ENCODE measurements at places on chromosomes 4 and X.

DNA sequence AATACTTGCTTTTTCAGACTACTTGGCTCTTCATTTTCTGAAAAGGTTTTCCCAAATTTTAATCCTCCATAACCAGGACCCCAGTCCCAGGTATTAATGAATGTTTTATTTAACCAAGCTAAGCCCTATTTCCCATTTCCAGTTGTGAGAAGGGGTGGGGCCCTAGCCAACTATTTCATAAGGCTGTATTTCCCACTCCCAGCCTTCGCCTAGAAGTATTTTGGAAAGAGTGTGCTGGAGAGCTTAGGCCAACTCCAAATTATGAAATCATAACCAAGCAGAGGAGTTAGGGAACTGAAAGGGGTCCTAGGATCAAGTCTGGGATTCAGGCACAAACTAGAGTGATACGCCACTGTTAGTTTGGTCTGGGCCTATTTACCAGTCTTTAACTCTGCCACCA is 148.4 kb upstream of the GPC4 start:
- H3K27ac ChIP-seq, result no peak overlapping the region
- no peak overlapping the region for H3K4me3 ChIP-seq
- DNase-seq, result no peak
- H3K4me1 ChIP-seq, result no peaks in the 10 kb centered on the region
- no peaks in the 10 kb centered on the region for H3K27me3 ChIP-seq

DNA sequence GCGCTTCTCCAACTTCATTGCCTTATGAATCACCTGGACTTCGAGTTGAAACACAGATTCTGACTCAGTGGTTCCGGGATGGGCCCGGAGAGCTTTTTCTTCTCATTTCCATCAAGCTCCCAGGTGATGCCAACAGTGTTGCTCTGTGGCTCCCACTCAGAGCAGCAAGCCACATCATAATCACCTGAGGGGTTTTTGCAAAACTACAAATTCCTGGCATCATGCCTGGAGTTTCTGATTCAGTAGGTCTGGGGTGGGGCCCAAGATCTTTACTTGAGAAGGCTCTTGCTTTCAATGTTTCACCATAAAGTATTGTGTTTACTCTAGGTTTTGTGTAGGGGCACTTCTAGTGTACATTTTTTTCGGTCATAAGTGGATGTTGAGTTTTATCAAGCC is 7.0 kb downstream of the MTM1 start:
- peaks cover 7% of the 10 kb centered on the region for H3K4me1 ChIP-seq
- no peaks in the 10 kb centered on the region for H3K27me3 ChIP-seq
- no peak for DNase-seq
- H3K4me3 ChIP-seq, result no peak overlapping the region
- H3K27ac ChIP-seq, result no peak overlapping the region
- H3K36me3 ChIP-seq, result no peaks in the 10 kb centered on the region

DNA sequence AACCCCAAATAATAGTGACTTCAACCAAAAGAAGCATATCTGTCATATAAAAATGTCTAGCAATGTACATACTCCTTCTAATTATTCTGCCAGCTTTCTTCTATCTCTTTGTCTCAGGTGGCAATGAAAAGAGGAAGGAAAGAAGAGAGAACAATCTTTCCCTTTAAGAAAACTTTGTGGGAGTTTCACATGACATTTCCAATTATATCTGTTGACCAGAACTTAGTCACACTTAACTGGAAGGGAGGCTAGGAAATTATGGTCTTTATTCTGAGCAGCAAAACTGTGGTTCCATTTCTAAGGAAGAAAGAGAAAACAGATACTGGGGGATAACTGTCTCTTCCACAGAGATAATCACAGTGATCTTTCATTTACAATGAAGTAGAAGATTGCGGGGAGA is 12.9 kb upstream of the MAOA start:
- no peaks in the 10 kb centered on the region for H3K4me1 ChIP-seq
- H3K27ac ChIP-seq, result no peak overlapping the region
- H3K4me3 ChIP-seq, result no peak overlapping the region
- H3K36me3 ChIP-seq, result no peaks in the 10 kb centered on the region

DNA sequence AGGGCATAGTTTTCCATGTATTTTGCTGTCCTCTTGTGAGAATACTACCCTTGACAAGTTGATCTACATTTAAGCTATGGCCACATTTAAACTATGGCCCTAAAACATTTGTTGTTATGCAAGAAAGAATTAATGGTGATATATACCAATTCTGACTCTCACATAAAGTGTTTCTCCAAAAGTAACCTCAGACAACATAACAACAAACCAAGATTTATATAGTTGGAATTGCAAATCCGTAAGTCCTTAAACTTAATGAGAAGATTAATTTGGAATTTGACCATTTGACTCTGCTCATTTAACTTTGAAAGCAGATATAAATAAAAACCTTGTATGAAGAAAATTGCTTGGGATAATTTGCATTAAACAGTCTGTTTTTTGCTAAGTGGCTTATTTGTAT is 38.9 kb downstream of the RUFY3 start:
- H3K4me1 ChIP-seq, result no peaks in the 10 kb centered on the region
- no peak overlapping the region for H3K4me3 ChIP-seq
- DNase-seq, result no peak
- H3K27me3 ChIP-seq, result no peaks in the 10 kb centered on the region
- no peak overlapping the region for H3K27ac ChIP-seq
- no peaks in the 10 kb centered on the region for H3K36me3 ChIP-seq

- H3K4me1 ChIP-seq, result no peaks in the 10 kb centered on the region
- no peak overlapping the region for H3K4me3 ChIP-seq
- no peaks in the 10 kb centered on the region for H3K36me3 ChIP-seq
- DNase-seq, result no peak
- no peak overlapping the region for H3K27ac ChIP-seq
- no peaks in the 10 kb centered on the region for H3K27me3 ChIP-seq
Observed at GRCh38 chr4:147794314-147794680, 62.4 kb downstream of the ARHGAP10 start.

GRCh38 chr4:66187175-66187720 is 517.0 kb upstream of the EPHA5 start:
- no peaks in the 10 kb centered on the region for H3K4me1 ChIP-seq
- H3K36me3 ChIP-seq, result no peaks in the 10 kb centered on the region

GRCh38 chrX:24253030-24253429 is 60.8 kb downstream of the SUPT20HL2 start:
- H3K4me3 ChIP-seq, result no peak overlapping the region
- H3K36me3 ChIP-seq, result no peaks in the 10 kb centered on the region
- no peak for DNase-seq
- H3K27ac ChIP-seq, result no peak overlapping the region
- H3K4me1 ChIP-seq, result no peaks in the 10 kb centered on the region

- H3K4me3 ChIP-seq, result no peak overlapping the region
- H3K36me3 ChIP-seq, result no peaks in the 10 kb centered on the region
- no peaks in the 10 kb centered on the region for H3K27me3 ChIP-seq
- DNase-seq, result no peak
Observed at GRCh38 chr4:107094976-107095375, 58.9 kb upstream of the DKK2 start.

- DNase-seq, result no peak
- no peaks in the 10 kb centered on the region for H3K4me1 ChIP-seq
- H3K27ac ChIP-seq, result no peak overlapping the region
- no peak overlapping the region for H3K4me3 ChIP-seq
Observed at GRCh38 chr4:126991965-126992364, 640.8 kb upstream of the INTU start.

DNA sequence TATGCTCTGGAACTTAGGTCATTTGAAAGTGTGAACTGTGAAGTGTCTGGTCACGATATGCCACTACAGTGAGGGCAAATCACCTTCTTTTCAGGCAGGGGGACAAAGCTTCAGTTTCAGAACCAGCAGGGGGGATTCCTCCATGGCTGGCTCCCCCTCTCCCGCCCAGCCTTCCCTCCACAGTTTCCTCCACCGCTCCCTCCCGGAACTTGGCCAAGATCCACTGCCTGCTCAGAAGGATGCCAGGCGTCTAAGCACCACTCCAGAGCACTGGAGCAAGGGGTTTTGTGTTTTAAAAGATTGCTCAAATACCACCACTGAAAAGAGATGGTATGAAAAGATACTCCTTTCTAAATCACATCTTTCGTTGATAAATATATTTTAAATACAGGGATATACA is 126.9 kb downstream of the ELOVL6 start:
- no peaks in the 10 kb centered on the region for H3K27me3 ChIP-seq
- peaks cover 7% of the 10 kb centered on the region for H3K4me1 ChIP-seq
- H3K36me3 ChIP-seq, result no peaks in the 10 kb centered on the region
- DNase-seq, result no peak
- no peak overlapping the region for H3K4me3 ChIP-seq

DNA sequence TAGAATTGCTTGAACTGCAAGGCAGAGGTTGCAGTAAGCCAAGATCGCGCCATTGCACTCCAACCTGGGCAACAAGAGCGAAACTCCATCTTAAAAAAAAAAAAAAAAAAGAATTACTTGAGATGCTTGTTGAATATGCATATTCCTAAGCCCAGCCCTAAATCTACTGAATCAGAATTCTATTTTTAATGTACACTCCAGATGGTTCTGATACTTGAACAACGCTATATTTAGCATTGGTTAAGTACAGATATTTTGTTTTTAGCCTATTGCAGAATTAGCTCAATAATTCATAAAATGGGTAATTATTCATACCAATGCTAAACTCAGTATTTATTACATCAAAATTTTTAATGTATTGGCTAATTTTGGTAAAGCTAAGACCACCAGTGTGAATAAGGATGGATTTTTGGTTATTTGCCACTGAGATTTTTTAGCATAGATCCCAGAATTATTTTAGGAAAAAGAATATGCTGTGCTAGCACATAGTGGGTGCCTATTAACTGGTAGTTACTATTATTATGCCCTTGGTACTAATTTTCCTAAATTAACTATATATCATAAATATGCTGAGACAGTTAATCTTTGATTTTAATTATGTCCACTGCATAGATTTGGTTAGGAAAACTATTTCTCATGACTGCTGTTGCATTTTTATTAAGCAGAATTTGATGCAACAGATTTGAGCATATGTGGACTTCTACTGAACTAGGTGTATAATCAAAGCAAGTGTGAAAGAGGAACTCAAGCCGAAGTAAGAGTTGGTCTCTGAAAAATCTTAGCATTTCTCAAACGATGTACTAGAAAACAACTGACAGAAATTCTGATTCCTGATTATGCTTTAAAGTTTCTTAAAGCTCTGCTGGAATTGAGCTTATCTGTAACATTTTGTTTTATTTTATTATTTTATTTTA is 9.2 kb downstream of the AREG start:
- H3K4me1 ChIP-seq, result no peaks in the 10 kb centered on the region
- no peaks in the 10 kb centered on the region for H3K27me3 ChIP-seq
- H3K4me3 ChIP-seq, result no peak overlapping the region
- DNase-seq, result no peak
- H3K36me3 ChIP-seq, result no peaks in the 10 kb centered on the region

DNA sequence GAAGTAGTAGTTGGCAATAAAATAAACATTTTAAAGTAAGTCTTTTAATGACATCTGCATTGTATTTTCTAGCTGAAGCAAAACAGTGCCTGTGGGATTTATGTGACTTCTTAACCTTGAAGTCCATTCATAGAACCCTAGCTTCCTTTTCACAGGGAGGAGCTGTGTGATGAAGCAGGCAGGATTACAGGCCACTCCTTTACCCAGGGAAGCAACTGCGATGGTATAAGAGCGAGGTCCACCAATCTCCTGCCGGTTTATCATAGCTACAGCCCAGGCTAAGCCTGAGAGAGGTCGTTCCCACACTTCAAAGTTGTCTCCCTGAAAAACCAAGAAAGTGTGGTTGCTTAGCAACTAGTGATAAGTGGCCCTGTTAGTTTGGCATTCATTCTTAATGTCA is 7.0 kb downstream of the RPL36A start:
- H3K27me3 ChIP-seq, result no peaks in the 10 kb centered on the region
- H3K4me1 ChIP-seq, result no peaks in the 10 kb centered on the region
- H3K27ac ChIP-seq, result no peak overlapping the region
- DNase-seq, result no peak
- peaks cover 3% of the 10 kb centered on the region for H3K36me3 ChIP-seq
- no peak overlapping the region for H3K4me3 ChIP-seq

DNA sequence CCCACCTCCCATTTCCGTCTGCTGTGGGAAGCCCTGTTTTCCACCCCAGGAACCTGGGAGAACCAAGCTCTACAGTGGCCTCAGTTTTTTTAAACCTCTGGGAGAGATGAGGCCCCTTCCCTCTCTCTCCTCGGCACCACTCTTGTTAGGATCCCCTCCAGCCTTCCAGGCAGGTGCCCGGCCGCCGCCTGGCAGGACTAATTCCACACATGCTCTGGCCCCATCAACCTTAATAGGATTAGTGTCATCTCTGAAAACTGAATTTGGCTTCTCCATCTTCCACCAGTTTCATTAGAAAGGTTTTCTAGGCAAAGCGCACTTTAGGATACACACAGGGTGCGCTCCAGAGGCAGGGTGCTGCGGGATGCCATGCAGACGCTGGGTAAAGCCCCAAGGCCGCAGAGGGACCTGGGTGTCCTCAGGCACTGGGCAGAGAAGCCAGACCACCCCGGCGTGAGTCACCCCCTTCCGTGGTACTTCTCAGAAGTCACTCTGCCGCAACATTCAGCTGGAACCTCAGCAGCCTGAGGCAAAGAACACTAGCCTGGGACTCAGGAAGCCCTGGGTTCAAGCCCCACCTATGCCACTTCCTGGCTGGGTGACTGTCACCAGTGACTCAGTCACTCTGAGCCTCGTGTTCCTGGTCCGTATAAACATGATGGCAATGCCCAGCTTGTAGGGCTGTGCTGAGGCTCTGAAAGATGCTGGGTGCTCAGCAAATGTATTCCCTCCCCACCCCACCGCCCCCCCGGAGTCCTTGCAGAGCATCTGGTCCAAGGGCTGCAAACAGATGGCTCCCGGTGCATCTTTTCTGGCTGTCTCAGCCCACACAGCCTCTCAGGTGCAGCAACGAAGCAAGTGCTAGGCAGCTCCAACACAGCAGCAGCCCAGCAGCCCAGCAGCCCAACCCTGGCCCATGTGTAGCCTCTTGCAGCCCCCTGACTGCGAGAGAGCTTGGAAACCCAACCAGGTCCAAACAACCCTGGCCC is 29.1 kb downstream of the PPP2R2C start:
- H3K4me1 ChIP-seq, result peaks cover 4% of the 10 kb centered on the region
- no peak overlapping the region for H3K27ac ChIP-seq
- H3K27me3 ChIP-seq, result no peaks in the 10 kb centered on the region
- DNase-seq, result no peak
- no peaks in the 10 kb centered on the region for H3K36me3 ChIP-seq

GRCh38 chr4:128358231-128358912 is 70.8 kb upstream of the PGRMC2 start:
- H3K4me1 ChIP-seq, result peaks cover 9% of the 10 kb centered on the region
- no peak overlapping the region for H3K4me3 ChIP-seq
- no peaks in the 10 kb centered on the region for H3K36me3 ChIP-seq
- DNase-seq, result no peak
- no peaks in the 10 kb centered on the region for H3K27me3 ChIP-seq

GRCh38 chrX:100606753-100607152 is 22.0 kb downstream of the TNMD start:
- no peak overlapping the region for H3K27ac ChIP-seq
- no peak overlapping the region for H3K4me3 ChIP-seq
- H3K4me1 ChIP-seq, result no peaks in the 10 kb centered on the region
- DNase-seq, result no peak
- H3K36me3 ChIP-seq, result no peaks in the 10 kb centered on the region
- H3K27me3 ChIP-seq, result no peaks in the 10 kb centered on the region

- H3K4me3 ChIP-seq, result no peak overlapping the region
- no peak overlapping the region for H3K27ac ChIP-seq
- H3K4me1 ChIP-seq, result no peaks in the 10 kb centered on the region
- H3K27me3 ChIP-seq, result no peaks in the 10 kb centered on the region
- DNase-seq, result no peak
Observed at GRCh38 chrX:14712096-14712495, 160.8 kb downstream of the FANCB start.

GRCh38 chr4:53147197-53147596 is 218.7 kb downstream of the SCFD2 start:
- DNase-seq, result no peak
- no peaks in the 10 kb centered on the region for H3K36me3 ChIP-seq
- H3K4me1 ChIP-seq, result no peaks in the 10 kb centered on the region
- H3K27ac ChIP-seq, result no peak overlapping the region

All from H1 (cell line).